ENCODE measurements at places on chromosomes 1 and 21. TPM values are rescaled to one million over a fixed set of nuclear protein-coding genes. Genes with fewer than 3 reads are reported as not detected.
A peak's percentile ranks its signal among the peaks of the same experiment; 100 is the strongest.

Gene S100A12
- not detected for total RNA-seq

Gene LMX1A
- total RNA-seq, result not detected

Gene NECTIN4
- 11.2 TPM for total RNA-seq

Gene SAMD13
- 1.2 TPM for total RNA-seq

Gene C1orf185
- not detected for total RNA-seq

Gene AGRN
- total RNA-seq, result 286 TPM

DNA sequence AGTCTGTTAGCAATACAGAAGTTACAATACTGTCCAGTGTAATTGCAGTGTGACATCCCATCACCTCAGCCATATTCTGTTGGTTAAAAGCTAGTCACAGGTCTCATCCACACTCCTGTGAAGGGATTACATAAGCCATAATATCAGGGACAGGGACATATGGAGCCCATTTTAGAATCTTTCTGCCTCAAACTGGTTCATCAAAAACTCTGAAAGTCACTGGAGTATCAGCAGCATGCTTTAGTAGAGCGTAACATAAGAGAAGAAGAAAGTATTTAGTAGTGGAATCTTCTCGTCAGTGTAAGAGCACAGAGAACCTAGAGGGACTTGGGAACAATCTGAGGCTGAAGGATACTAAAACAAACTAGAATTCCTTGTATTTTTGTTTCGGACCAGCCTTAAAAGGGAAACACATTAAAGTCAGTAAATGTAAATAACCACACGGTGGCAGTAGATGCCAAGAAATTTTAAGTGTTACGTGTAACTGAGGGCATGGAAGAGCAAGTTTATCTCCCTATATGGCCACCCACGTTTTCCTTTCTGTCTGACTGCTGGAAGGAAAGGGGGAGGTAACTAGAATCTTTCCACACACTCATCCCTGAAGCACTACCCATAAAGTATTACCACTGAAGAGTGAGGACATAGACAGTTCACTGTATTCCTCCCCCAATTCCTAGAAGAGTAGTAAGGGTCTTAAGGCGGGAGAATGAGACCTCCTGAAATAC is 41.6 kb upstream of the AGL start:
- peak; percentile 90 for DNase-seq

- DNase-seq, result no peak
These were observed 22.2 kb upstream of the DNAJC11 start for GRCh38 chr1:6723621-6724428.

DNA sequence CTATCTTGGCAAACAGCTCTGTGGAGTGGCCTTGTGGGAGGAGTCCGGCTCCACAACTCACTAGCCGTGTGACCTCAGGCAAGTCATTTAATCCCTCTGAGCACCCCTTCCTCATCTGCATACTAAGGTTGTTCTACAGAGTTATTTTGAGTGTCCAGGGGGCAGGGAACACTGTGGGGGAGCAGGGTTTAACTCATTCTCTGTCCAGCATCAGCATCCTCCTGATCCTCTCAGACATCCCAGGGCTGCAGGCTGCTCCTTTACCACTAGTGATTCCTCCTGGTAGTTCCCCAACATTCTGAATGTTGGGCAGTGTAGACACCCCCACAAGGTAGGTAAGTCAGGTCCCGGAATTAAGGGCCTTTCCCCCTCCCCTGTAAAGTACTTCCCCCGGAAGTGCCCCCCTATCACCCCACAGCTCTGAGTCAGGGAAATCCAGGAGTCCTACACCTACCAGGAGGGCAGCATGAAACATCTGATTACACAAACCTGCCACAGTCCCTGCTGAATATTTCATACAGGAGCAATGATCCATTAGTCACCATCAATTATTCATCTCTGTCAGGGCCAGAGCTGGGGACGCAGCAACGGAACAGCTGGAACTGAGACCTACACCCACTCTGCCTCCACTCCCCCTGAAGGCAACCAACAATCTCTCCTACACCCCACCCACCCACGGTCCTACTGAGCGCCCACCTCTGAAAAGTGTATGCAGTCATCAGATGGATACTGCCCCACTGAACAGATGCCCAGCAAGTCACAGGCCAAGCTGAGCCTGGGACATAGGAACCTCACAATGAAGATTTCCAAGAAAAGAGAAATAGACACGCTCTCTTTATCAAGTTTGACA is 20.5 kb downstream of the SYT2 start:
- peak; percentile 20 for DNase-seq

GRCh38 chr1:228490120-228491078 is 3.2 kb downstream of the RNF187 start:
- no peak for DNase-seq

GRCh38 chr1:109846162-109846561 is 64.5 kb upstream of the CSF1 start:
- DNase-seq, result no peak

DNA sequence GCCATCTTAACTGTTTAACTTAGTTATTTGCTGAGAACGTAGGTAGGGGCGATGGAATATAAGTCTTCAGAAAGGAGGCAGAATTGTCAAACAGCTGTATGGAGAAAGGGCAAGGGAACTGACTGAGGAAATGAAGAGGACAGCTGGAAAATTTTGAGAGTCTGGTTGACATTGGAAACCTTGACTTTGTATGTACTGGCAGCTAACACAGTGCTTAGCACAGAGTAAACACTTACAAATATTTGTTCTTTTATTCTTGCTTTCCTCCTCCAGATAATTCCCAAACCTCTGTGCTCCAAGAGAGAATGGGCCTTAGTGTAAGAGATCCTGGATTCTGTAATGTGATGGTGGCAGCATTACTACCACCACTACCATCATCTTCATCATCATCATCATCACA is 91.3 kb downstream of the ZSCAN20 start:
- DNase-seq, result no peak

- DNase-seq, result peak; percentile 70
These were observed 27.3 kb upstream of the TMEM61 start for GRCh38 chr1:54952950-54953718.

DNA sequence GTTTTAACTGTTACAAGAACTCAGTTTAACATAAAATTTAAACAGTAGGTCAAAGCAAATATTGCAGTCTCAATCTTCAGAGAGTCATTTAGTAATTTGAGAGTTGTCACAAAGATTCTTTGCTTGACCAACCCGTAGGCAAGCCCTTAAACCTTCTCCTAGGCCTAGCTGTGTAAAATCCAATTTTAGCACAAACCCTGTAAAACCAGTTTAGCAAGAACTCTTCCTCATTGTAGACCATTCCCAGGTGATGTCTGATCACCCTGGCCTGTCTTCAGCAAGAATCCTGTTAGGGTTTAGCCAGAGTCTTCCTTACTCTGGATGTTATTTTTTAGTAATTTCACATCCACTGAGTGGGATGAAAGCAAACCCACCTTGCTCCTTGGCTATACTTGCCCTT is 30.1 kb downstream of the LRIG2 start:
- DNase-seq, result no peak

- DNase-seq, result peak; percentile 83
These were observed 47.7 kb downstream of the UTP25 start for GRCh38 chr1:209875515-209875914.

DNA sequence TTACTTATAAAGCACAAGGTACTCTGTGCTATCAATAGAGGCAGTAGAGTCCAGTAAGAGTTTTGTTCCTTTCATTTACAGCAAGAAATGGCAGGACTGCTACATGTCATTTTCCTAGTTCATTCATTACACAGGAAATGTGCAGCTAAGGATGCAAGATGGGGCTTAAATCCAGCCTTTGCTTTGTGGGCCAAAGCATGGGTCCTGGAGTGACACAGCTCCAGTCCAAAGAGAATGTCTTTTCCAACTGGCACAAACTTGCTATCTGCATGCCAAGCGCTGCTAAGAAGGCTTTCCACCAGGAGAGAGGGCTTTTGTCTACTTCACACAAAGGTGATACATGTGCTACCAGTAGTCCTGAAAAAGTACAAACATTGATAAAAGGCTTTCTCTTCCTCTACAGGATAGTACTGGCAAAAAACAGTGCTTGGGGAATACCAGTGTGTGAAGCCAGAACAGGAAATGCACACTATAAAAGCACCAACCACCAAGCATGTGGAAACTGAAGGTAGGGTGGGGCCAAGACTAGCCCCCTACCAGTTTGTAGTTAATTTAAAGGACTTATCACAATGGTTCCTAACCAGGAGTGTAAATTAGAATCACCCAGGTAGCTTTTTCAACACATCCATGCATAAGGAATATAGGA is 68.7 kb downstream of the ARID4B start:
- DNase-seq, result no peak

GRCh38 chr21:42593007-42593814 is 60.2 kb upstream of the PDE9A start:
- DNase-seq, result peak; percentile 72

DNA sequence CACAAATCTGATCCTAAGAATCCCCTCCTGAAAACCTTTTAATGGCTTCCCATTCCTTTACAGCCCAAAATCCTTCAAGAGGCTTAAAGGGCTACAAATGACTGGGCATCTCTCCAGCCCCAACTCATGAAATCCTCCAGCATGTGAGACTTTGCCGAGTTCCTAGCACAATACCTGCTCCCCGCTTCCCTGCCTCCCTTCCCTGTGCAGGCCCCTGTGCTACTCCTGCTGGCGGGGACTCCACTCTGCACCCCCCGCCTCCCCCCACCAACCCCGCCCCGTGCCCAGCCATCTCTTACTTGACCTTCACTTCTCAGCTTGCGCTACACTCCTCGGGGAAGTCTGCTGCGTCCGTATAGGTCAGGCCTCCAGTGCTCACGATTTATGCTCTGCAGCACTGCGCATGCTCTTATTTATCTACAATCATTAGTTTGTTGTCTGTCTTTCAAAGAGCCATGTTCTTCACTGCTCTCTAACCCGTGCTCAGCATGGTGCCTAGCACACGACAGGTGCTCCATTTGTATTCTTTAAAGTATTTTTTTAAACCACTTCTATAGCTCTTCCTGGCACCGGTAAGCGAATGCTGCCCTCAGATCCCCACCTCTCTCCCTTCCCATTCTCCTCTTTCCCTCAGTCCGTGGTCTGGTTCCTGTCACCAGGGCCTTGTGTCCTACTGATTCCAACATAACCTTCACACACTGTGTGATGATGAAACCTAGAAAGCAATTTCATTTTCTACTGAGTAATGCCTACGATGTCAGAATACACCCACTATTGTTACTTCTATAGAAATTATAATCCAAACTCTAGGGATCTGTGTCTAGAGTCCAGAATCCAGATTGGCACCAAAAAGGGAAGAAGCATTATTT is 37.5 kb upstream of the PLA2G2C start:
- no peak for DNase-seq

DNA sequence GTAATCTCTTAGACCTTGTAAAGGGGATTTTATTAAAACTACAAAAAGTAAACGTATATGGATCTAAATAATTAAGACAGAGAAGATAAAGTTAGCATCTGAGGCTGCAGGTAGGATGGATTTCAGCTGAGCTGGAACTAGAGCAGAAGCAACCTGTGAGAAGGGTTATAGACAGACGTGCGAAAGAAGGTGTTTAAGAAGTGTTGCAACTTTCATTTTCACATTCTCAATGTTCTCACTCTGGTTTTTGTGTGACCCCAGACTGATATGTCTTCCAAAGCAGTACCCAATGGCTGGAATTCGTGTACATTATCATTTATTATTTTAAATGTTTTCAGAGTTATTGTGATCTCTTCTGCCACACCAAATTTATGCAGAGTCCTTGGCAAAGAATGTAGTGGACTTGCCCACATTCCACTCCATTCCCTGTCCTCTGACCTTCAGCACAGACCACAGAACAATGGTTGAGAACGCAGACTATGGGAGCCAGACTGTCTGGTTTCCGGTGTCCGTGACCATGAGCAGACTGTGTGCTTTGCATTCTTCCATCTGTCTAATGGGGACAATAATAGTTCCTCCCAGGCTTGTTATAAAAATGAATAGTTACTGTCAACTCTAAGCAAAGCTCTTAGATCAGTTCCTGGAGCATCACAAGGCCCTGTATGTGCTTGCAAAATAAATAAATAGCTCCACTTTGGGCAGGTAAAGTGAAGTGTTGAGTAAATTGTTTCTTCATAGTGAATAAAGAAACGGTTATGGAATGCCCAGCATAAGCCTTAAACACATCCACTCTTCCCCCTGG is 140.6 kb upstream of the SAMSN1 start:
- no peak for DNase-seq

DNA sequence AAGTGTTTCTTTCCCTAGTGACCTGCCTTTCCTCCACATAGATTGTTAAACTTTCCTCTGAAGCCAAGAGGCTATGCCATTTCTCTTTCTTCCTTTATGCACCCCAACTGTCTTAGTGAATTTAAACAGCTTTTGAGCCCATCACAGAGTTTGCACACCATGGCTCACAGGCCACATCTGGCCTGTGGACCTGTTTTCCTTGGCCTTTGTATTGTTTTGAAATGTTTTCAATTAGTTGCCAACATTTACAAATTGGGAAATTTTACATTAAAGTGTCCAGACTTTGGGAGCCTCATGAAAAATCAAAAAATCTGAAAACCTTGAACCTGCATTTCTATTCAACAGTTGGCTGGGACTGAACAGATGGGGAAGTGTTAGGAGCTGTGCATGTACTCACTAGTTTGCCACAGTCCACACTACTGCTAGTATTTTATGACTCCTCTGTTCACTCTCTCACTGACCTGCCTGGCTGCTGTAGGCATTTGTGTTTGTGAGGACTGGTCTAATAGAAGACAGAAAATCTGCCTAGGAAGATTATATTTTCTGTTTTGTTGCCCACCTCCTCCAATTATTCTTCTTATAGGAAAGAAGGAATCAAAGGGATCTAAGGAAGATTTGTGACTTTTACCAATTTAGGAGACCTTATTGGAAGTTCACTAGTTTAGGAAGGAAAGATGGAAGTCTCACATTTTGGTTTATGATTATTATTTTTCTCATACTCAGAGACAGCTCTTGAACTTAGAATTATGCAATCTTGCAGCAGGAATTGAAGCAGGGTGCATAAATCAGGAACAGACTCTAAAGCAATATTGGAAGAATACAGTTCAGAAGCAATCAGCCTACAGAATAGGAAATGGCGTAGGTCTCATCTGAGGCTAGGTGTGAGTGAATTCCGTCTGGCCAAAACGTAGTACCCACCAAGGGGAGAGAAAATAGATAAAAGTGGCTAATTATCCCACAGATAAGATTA is 134.7 kb downstream of the HLX start:
- no peak for DNase-seq

Measured in MCF 10A (cell line).